ENCODE measurements at places on chromosomes 6 and 20.

DNA sequence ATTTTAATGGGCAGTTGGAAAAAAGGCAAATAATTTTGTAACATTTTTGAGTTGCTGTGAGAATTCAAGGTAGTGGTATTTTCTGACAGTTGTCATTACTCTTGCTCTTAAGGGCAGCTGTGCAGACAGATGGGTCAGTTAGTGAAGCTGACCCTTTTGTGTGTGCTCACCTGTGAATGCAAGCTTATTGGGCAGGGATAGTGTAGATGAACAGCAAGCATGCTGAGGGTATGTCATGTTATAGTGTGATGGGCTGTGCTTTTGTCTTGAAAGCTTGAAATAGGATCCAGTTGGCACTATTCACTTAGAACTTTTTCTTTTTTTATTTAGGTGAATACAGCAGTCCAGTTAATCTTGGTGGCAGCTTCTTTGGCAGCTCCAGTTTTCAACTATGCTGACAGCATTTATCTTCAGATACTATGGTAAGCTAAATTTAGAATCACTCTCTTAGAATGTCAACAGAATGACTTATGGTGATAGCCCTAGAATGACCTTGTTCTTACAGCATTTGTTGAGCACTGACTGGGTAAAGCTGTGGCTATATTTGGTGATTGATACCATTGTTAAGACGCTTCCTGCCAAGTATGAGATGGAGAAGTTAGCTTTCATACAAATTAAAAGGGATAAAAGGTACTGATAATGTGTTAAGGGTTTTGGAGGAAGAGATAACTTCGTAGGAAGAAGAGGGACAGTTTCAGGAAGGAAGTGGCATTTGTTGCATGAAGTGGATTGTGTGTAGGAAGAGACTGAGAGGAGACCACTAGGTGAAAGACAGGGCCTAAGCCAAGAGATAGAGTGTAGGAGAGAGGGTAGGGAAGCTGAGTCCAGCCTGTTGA, 19.5 kb downstream of the LRRN4 start:
- DNase-seq, result peak; percentile 76

DNA sequence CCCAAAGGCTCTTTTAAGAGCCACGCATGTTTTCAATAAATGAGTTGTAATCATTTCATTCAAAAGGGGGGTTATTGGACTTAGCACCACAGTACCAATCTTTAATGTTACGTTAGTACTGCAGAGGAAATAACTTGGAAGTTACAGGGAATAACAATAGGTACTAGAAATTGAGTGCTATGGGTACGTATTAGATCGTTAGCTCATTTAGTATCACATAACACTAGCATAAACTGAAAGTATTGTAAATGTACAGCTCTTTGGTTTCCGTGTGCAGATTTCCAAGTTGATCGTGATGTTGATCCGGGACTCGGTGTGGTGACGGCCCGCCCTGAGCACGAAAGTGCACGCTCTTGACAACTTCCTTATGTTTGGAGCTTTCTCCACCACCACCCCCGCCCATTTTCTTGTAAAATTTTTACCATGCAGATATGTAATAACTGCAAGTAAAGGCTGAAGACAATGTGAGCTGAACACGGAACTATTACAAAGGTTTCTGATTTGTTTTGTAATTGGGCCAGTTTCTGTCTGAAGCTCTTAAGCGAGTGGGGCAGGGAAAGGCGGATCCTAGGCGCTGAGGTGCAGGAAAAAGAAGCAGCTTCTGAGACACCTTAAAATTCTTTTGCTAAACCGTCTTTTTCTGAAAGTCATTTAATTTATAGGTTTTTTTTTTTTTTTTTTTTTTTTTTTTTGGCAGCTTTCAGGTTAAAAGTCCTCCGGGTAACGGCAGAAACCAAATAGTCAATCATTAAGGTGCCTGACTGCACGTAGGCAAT, 71.5 kb downstream of the HFE start:
- DNase-seq, result peak; percentile 74

DNA sequence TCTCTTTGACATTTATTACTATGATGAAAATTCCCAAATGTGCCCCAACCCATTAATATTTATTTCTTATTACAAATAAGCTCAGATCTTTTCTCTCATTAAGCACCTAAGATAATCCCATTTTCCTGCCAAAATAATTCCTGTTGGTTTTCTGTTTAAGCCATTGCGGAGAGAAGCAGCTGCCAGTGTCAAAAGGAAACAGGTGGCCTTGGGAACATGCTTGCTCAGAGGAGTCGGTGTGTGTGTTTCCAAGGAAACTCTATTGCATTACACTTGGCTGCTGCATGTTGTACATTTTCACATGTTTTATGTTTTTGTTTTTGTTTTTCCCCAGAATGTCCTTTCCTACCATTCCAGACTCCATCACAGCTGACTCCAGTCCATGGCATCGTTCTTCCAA, 56.4 kb downstream of the CD24 start:
- DNase-seq, result no peak

GRCh38 chr6:143234734-143235133, 174.0 kb downstream of the AIG1 start:
- no peak for DNase-seq

- no peak for DNase-seq
These were observed 24.0 kb upstream of the ARMH2 start for GRCh38 chr6:24822696-24823095.

Measured in MV-4-11 (cell line).